ENCODE measurements at places on chromosomes 4 and X.

- no peak for DNase-seq
Measured at GRCh38 chr4:52051615-52052474, 741 bp downstream of the SPATA18 start.

- peak; percentile 31 for DNase-seq
Measured at GRCh38 chr4:113355550-113356371, 306.3 kb downstream of the ANK2 start.

- no peak for DNase-seq
Measured at GRCh38 chr4:177105536-177105935, 204.1 kb upstream of the NEIL3 start.

DNA sequence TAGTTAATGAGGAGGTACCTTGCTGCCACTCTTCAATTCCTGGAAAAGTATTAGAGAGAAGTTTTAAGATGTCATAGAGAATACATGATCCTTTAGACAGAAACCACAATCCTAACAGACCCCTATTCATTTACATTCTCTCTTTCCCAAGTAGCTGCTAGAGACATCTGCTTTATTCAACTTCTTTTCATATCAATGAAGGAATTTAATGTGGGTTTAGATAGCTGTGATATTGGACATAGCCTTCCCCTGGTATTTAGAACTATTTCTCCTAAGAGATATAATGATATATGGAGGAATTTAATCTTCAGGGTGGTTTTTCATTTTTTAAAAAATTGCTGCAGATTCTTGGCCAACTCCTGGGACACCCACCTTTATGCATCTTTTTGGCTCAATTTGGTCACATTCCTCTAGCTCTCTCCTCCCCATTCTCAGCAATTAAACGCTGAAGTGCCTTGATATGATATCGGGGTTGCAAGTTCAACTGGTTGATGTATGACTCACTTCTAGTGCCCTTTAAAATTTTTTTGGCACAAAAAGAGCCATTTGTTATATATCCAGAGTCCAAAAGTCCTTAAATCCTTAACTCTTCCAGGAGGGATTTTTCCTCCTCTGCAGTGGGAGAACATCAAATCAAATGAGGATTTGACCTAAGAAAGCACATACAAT lies 57.6 kb downstream of the DOCK11 start:
- no peak for DNase-seq

DNA sequence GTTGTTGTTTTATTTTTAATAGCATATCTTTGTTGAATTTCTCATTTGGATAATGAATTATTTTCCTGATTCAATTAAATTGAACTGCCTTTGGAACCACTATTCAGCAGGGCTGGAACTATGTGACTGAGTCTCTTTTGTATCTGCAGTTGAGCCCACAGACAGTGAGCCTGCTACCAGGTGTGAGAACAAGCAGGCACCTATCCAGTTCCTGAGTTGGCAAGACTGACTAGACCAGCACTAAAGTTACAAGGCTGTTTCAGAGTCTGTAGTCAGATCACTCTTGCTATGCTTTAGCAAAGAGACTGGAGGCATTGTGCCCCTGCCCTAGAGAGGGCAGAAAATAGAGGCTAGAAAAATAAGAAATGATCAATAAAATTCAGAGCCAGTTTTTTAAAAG lies 237.3 kb upstream of the GRID2 start:
- DNase-seq = no peak

DNA sequence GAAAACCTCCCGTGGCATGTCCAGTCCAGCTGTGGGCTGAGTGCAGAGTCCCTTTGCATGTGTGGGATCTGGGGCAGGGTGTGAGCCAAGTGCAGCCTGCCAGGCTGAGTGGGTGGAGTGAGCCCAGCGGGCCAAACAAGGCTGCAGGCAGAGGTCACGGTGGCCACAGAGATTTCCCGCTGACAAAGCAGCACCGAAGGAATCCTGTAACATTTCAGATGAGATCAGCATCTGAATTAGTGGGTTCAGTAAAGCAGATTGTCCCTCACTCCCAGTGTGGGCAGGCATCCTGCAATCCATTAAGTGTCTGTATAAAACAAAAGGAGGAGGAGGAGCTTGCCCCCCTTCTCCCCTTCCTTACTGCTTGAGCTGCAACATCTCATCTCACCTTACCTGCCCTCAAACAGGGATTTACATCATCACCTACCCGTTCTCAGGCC lies 324.4 kb downstream of the FAT4 start:
- DNase-seq = no peak

DNA sequence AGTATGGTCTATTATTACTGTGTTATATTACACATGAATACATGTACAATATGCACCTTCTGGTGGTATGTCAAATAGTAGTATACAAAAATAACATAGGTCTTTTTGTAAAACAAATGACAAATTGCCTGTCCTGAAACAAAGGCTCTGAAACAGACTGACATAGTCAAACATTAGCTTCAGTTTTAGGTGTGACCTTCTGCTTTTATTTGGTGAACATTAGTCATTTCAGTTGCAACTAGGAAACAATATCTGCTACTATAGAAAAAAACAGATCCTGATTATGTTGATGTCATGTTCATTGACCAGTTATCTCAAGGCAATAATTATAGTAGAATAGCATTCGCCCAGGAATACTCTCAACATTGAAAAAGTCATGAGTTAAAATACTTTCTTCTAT lies 123.0 kb downstream of the CHRNA9 start:
- DNase-seq = no peak

DNA sequence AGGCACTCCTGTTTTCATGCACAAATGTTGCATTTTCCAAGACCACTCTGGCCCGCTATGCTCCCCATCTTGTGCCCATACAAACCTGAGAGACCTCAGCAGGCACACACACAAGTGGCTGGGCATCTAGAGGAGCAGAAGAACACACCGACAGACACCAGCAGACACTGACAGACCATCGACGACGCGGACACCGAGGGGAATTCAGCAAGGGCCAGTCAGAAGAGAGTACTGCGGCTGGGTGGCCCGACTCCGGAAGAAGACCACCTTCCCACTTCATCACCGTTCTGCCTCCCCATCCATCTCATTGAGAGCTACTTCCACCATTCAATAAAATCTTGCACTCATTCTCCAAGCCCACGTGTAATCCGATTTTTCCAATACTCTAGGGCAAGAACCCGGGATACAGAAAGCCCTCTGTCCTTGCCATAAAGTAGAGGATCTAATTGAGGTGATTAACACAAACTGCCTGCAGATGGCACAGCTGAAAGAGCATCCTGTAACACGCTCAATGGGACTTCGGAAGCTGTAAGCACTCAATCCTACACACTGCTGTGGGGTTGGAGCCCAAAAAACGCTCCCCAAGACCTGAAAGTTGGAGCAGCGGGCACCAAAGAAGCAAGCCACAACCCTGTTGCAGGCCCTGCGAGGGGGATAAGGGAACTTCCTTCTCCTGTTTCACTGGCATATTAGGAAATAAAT lies 780.9 kb downstream of the ARAP2 start:
- no peak for DNase-seq

- no peak for DNase-seq
Measured at GRCh38 chrX:12955882-12956703, 18.8 kb upstream of the TMSB4X start.

GRCh38 chr4:10590896-10591295 lies 93.7 kb downstream of the CLNK start:
- DNase-seq = no peak

DNA sequence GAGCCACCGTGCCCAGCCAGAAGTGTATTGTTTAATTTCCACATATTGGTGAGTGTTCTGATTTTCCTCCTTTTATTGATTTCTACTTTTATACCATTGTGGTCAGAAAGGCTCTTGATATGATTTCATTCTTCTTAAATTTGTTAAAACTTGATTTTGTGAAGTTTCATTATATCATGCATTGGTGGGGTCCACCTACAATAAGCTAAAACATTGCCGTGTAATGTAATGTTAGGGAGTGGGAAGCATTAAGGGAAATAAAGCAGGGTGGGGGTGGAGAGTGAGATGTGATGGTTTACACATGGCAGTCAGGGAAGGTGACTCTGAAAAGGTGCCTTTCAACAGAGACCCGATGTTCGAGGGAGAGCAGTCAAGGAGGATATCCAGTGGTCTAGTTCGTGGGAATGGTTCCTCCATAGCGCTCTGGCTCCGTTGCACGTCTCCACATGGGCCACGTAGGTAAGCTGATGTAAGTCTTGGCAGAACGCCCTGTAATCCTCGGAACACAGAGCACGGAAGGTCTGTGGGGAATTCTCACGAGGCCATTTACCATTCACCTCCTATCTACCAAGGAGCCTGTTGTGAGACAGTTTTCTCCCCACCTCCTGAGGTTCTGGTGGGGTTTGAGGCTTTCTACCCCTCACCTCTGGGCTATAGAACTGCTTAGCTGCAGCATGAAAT lies 7.7 kb upstream of the WDR13 start:
- DNase-seq = no peak

DNA sequence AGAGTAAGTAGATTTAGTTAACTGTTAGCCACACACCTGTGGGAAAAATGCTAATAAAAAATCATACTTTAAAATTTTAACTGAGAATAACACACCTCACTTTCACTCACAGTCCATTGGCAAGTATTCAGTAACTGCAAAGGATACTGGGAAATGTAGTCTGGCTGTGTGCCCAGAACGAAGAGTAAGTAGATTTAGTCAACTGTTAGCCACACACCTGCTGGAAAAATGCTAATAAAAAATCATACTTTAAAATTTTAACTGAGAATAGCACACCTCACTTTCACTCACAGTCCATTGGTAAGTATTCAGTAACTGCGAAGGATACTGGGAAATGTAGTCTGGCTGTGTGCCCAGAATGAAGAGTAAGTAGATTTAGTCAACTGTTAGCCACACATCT lies 178.4 kb upstream of the NWD2 start:
- no peak for DNase-seq

GRCh38 chr4:16157609-16158503 lies 68.4 kb downstream of the TAPT1 start:
- no peak for DNase-seq

- no peak for DNase-seq
Measured at GRCh38 chr4:76772498-76773106, 125.3 kb downstream of the SOWAHB start.

GRCh38 chr4:89166971-89167475 lies 55.7 kb downstream of the TIGD2 start:
- DNase-seq = no peak

GRCh38 chr4:37973441-37973840 lies 13.2 kb downstream of the PTTG2 start:
- DNase-seq = no peak

DNA sequence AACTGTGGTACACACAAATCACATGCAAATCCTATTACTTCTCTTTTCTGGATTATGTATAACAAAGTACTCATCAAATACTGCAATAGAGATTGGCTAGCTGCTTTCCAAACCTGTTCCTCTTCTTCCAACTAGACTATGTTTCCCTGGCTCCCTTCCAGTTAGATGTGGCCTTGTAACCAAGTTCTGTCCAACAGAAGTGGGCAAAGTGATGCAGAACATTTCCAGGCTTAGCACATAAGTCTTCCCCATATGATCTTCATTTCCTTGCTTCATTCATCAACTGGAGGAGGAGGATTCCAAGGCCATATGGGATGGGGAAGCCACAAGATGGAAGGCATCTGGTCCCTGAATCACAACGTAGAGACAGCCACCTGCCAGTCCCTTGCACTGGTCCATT lies 8.0 kb downstream of the SLC9A7 start:
- DNase-seq = no peak

- no peak for DNase-seq
Measured at GRCh38 chrX:40853004-40853815, 117.9 kb upstream of the MED14 start.

DNA sequence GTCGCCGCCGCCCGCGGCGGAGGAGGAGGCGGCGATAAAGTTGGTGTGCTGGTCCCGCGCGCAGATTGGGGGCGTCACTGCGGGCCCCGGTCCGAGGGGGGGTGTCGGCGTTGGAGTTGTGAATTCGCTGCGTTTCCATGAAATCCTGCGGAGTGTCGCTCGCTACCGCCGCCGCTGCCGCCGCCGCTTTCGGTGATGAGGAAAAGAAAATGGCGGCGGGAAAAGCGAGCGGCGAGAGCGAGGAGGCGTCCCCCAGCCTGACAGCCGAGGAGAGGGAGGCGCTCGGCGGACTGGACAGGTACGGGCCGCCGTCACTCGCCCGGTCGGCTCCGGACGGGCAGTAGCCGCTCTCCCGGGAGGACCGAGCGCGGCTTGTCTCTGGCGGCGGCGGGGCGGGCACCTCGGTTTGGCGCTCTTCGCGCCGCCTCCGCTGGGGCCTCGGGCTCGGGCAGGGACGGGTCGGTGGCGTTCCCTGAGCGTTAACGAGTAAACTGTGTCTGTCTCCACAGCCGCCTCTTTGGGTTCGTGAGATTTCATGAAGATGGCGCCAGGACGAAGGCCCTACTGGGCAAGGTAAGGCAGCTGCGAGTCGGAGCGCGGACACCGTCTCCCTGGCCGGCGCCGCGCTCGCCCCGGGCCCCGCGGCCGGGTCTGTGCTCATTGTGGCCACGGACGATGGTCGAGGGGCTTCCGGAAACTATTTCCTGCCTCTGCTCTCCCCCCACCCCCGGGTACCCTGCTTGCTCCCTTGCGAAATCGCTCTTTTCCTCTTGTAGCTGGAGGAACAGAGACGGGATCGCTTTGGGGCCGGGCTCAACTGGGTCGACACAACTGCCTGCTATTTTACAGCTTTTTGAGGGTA lies 658 bp downstream of the KDM6A start:
- DNase-seq = peak; percentile 12

DNA sequence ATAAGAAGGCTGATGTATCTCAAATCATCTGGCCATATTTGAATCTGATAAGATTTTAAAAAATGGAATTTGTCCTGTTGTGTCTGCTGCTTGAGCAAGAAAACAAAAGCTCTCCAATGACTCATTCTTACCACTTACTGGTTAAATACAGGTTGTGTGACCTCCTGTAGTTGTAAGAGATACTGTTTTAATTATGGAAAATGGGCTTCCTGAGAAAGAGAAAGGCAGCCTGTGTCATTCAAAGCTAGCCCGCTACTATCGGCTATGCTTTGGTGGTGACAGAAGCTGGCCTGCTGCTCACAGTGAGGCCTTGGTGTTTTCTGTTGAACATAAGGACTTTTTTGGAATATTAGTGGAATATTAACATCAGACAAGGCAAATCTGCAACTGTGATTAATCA lies 1722.1 kb upstream of the PCDH10 start:
- no peak for DNase-seq

DNA sequence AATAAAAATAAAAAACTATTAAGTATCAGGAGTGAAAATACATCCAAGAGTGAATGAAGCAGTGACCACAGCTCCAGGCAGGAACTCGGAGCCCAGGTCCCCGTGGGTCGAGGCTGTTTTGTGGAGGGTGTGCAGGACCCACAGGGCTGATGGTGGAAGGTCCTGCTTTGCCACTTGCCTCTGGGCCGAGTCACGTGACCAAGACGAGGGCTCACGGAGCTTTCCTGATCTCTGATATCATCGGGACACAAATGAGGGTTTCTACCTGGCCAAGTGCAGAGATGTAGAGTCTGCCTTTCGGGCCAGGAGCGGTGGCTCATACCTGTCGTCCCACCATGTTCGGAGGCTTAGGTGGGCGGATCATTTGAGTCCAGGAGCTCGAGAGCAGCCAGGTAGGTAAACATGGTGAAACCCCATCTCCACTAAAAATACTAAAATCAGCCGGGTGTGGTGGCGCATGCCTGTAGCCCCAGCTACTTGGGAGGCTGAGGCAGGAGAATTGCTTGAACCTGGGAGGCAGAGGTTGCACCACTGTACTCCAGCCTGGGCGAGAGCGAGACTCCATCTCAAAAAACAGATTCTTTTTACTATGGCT lies 7.2 kb downstream of the SLC25A6 start:
- DNase-seq = no peak
